GDM1 (cell line): ENCODE measurements at places on chromosomes 4 and X.

DNA sequence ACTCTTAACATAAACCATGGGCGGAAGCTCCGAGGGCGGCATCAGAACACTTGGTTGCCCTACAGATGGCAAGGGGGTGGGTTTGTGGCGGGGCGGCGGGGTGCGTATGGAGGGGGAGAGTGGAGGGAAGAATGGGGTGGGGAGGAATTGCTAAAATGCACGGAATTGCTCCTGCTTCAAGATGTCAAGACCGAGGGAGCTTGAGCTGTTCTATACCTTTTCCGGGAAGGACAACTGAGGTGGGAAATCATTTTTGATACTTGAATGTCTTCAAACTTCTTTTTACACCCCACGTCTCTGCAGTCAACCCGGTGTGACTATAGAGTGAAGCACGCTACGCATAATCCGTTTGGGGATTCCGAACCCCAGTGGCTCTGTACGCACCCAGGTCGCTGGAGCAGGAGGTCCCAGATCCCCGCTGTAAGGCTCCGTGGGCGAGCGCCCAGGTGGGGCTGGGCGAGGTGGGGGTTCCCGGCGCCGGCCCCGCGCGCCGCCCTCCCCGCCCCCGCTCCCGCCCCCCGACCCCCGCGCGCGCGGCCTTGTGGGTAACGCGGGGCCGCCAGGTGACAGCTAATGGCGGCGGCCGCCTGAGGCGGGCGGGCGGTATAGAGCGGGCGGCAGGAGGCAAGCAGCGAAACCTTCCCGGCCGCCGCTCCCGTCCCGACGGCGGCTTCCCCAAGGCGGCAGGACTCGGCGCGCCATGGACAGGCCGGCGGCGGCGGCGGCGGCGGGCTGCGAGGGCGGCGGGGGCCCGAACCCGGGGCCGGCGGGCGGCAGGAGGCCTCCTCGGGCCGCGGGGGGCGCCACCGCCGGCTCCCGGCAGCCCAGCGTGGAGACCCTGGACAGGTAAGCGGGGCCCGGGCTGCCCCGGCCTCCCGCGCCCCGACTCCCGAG is at the start of gene MTMR1:
Gene MTMR1 (plus strand): TSS at position 566 of the 894 bp plus-strand sequence. CDS start 135 bp downstream, at position 701.
- DNase-seq, result no peak

DNA sequence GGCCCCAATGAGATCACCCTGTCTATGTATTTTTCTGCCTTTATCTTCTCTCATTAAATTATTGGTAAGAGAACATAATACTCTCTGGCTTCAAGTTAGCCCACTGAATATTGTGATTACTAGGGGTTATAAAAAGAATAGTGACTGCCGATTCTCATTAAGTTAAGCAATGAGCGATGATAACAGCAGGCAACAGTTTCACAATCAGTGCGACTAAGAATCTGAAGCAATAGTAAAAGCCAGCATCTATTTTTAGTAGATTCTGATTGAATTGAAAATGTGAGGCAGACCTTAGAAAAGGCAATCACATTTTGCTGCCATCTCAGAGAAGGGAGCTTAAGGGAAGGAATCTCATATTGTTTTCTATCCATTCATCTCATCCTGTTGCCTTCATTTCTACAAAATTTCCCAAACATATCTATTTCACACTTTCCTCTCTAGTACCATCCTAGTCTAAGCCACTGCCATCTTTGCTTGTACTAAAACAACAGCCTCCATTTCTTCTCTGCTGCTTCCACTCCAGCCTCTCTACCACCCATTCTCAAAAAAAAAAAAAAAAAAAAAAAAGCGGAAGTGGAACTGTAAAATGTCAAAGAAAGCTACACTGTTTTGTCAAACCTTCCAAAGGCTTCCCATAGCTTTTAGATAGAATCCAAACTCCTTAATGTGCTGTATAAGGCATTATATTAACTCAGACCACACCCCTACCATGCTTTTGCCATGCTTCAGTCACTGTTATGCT is 17.4 kb downstream of the GABRA4 start:
- no peak for DNase-seq

DNA sequence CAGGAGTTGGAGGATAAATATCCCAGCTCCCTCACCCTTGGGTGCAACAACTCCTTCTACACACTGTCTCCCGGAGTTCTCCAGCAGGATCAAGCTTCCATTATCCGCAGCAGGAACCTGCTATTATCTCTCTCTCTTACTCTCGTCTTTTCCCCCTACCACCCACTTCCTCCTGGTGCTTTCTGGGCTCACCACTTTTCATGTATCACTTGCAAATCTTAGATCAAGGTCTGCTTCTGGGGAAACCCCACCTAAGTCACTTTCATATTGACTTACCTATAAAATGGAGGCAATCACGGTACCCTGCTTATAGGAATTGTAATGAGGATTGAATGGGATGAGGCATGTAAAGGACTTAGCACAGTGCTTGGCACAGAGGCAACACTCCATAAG is 589.5 kb downstream of the BCOR start:
- no peak for DNase-seq

DNA sequence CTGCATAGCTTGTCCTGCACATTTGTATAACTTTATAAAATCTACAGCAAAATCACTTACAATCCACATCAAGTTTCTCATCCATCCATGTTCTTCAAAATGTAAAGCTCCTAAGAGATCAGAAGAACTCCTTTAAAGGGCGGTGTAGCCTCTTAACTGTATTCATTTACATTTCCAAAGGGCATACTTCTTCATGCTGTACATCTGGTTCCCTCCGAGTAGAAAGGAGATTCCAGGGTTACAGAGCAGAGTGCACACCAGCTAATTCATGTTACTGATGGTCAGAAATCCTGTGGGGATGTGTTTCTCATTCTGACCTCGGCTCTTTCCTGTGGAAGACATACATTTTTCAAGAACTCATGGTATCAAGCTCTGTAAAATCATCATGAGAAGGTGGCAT is 231.8 kb downstream of the ARAP2 start:
- DNase-seq, result no peak

DNA sequence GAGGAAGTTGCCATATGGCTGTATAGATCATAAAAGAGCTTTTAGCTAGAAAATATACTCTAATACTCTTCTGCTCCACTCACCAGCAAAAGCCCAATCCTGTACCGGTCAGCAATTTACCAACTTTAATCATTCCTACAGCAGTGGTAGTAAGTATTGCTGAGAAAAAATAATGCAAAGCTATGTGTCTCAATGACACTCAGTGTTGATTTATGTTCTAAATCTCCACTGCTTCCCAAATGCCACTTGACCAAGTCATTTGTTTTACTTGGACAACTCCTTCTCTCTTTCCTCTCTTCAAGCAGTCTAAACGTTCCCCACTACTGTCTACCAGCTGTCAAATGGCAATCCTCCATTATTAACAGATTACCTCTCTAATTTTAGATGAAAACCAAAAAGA is 201.8 kb upstream of the GK2 start:
- DNase-seq, result no peak

DNA sequence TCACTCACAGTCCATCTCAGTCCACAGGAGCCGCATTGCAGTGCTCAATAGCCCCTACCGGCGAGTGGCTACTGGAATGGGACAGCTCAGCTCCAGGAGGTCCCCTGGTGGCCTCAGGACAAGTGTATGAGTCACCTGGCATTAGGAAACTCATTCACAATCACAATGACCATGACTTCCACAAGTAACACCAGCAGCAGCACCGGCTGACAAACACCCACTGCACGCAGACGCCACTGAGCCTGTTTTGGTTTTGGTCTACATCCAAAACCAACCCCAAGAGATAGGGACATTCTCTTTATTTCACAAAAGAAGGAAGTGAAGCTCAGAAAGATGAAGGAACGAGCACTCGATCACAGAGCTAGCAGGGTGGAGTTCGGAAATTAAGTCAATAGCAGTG is 8.1 kb downstream of the JAKMIP1 start:
- no peak for DNase-seq
